ENCODE measurements at places on chromosomes 11 and 22.

DNA sequence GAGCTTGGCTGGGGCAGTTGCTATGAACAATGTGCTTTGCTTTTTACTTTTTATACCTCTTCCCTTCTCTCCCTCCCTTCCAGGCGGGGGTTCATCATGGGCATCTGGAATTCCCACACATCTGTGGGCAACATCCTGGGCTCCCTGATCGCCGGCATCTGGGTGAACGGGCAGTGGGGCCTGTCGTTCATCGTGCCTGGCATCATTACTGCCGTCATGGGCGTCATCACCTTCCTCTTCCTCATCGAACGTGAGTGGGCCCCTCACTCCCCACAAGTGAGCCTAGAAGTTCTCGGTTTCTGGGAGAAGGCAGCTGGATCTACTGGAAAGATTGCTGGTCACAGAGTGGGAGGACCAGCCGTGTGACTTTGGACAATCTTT is 17.4 kb downstream of the SLC37A2 start:
- no peak for DNase-seq

- no peak for DNase-seq
Observed at GRCh38 chr22:38348751-38349496, 31.7 kb upstream of the CSNK1E start.

DNA sequence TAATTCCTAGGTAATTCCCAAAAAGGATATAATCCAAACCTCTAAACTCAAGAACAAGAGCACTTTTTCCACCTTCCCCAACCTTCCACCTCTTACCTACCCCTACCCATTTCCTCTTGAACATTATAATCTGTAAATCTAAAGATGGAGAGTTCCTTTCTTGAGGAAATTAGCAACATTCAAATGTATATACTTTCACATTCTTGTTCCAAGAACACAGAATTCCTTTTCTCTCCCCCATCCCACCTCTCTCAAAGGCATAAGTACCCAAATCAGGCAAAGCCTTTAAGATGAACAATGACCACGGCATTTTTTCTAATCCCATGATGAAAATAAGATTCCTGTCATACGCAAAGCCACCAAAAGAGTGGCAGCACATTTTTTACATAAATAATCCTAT is 18.3 kb downstream of the RRAS2 start:
- no peak for DNase-seq

DNA sequence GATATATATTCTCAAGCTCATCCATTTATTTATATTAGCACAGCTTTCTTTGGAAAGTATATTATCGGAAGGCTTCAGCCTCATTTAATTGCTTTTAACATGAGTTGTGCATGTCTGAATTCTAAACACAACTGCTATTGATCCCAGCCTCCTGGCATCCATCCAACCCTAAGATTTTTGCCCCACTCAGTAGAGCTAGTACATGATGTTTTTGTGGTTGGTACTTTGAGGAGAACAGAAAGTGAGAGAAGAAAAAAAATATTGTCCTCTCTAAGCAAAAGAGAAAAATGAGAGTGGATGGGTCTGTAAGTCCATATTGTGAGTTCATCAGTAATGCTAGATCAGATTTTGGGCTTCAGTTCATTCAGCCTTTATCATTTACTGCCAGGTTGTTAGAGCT is 198.7 kb downstream of the DDX10 start:
- DNase-seq, result no peak

- no peak for DNase-seq
Observed at GRCh38 chr22:17217179-17217578, 2.1 kb downstream of the ADA2 start.

- DNase-seq, result no peak
Observed at GRCh38 chr11:124421043-124421442, 3.6 kb downstream of the OR8B4 start.

DNA sequence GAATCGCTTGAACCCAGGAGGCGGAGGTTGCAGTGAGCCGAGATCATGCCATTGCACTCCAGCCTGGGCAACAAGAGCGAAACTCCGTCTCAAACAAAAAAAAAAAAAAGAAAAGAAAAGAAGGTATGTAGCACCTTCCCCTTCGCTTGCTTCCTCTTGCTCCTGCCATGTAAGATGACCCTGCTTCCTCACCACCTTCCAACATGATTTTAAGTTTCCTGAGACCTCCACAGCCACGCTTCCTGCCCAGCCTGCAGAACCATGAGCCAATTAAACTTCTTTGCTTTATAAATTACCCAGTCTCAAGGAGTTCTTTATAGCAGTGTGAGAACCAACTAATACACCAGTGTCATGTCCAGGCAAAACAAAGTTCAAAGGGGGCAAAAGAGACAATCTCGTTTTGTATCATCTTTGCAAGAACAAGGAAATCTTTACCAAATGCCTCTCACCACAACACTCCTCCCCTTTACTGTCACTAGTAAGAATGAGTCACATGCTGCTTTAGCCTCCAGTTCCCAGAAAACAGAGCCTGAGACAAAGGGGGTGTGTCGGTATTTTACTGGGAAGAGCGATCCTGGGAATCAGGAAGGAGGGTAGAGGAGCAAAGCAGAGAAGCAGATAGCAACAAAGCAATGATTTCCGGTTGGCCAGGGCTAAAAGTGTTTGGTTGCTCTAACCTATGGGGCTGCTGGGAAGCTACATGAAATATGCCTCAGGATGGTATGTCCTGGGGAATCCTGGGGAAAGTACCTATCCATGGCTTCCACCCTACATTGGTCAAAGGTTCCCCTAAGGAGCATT is 10.5 kb upstream of the MCHR1 start:
- DNase-seq, result no peak

DNA sequence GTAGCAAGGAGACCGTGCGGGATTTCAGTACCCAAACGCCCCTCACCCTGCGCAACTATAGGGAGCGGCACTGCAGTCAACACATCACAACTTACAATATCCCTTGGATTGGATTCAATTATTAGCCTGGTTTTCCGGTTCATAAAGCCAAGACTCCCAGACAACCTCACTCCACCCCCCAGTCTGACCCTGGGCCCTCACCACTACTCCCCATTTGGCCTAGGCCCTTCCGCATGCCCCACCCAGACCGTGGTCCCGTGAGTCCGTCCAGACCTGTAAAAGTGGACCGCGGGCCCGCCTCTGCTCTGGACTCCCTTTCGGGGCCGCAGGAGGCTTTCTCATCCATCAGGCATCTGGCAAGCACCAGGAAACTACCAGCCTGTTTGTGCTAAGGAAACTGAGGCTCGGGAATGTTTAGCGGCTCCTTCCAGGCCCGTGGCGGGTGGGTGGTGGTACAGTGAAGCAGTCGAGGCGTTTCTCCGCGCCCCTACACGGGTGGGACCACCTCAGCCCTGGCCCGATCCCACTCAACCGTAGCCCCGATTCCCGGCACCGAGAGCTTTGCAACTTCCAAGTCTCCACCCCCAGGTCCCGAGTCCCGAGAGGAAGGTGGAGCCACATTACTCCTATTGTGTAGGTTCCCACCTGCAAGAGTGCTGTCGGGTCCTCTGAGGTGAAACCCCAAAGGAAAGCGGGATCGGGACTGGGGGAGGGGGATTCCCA is 679 bp upstream of the DPP3 start:
- DNase-seq, result no peak

GRCh38 chr11:66261578-66261977 is 6.9 kb upstream of the RAB1B start:
- DNase-seq, result no peak

DNA sequence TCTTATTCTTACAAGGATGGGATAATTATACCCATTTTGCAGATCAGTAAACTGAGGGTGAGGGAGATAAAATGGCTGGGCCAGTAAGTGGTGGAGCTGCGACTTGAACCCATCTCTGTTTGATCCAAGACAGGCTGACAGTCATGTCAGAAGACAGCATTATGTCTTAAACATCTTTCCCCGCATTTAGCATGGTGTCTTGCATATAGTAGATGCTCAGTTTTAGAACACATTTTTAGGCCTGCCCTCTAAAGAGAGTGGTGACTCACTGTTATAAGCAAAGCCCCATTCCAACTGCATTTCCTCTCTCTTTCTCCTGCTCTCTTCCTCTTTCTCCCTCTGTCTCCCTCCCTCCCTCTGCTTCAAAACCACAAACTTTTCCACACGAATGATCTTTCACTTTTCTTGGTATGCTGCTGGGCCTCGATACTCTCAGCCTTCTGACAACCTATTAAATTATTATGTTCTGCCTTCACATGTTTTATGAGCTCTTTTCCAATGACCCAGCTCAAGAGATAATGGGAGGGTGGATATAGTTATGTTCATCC is 25.2 kb downstream of the CWC15 start:
- DNase-seq, result no peak

DNA sequence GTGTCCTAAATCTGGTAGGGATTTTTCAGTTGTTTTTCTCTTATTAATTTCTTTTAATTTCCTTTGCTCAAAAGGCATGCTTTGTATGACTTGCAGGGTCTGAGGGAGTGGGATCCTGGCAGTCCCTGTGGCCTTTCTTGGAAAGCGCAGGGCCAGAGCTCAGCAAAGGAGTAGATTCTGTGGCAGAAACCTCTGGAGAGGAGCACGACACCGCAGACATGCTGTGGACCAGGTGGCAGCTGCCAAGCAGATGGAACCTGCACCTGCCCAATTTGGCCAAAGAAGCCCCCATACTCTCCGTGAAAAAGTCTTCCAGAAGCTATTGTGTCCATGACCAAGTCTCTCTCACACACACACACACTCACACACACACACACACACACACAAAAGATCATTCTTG is 78.9 kb upstream of the FGF3 start:
- DNase-seq, result no peak

DNA sequence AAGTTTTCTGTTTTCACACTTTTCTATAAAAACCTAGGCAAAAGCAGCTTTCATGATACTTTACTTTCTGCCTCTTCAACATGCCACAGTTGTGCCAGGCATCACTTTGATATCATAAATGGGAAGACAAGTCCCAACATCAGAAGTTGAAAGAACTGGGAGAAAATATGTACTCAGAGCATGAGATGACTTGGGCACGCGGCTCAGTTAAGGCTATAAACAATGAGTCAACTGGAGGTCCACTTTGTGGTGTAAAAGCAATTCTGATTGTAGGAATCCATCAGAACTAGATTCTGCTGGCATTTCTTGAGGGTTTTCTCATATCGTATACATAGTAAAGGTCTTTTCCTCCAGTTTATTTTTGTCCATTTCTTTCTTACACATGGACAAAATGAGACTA is 109.7 kb upstream of the USP47 start:
- no peak for DNase-seq
